ENCODE measurements at places on chromosomes 5 and 9. TPM values are rescaled to one million over a fixed set of nuclear protein-coding genes. Genes with fewer than 3 reads are reported as not detected.

- no peak for DNase-seq
- H3K27me3 ChIP-seq = no peaks in the 10 kb centered on the region
- no peak overlapping the region for H3K27ac ChIP-seq
Observed at GRCh38 chr9:6355728-6356127, 27.6 kb downstream of the TPD52L3 start.

GRCh38 chr5:160087199-160087598 lies 32.1 kb downstream of the PWWP2A start:
- no peaks in the 10 kb centered on the region for H3K36me3 ChIP-seq
- H3K27me3 ChIP-seq = no peaks in the 10 kb centered on the region
- H3K4me1 ChIP-seq = no peaks in the 10 kb centered on the region
- DNase-seq = no peak
- no peak overlapping the region for H3K4me3 ChIP-seq

- H3K27ac ChIP-seq = no peak overlapping the region
- no peak overlapping the region for H3K4me3 ChIP-seq
- H3K27me3 ChIP-seq = no peaks in the 10 kb centered on the region
- no peaks in the 10 kb centered on the region for H3K36me3 ChIP-seq
Observed at GRCh38 chr9:98101868-98102273, 17.2 kb downstream of the TRIM14 start.

GRCh38 chr9:94110821-94111252 lies 26.6 kb downstream of the PTPDC1 start:
- no peaks in the 10 kb centered on the region for H3K27me3 ChIP-seq
- H3K36me3 ChIP-seq = no peaks in the 10 kb centered on the region
- DNase-seq = no peak
- H3K27ac ChIP-seq = no peak overlapping the region

- H3K27ac ChIP-seq = no peak overlapping the region
- no peaks in the 10 kb centered on the region for H3K4me1 ChIP-seq
- no peak for DNase-seq
- no peaks in the 10 kb centered on the region for H3K27me3 ChIP-seq
- no peaks in the 10 kb centered on the region for H3K36me3 ChIP-seq
Observed at GRCh38 chr5:125603321-125603720, 819.9 kb upstream of the GRAMD2B start.

DNA sequence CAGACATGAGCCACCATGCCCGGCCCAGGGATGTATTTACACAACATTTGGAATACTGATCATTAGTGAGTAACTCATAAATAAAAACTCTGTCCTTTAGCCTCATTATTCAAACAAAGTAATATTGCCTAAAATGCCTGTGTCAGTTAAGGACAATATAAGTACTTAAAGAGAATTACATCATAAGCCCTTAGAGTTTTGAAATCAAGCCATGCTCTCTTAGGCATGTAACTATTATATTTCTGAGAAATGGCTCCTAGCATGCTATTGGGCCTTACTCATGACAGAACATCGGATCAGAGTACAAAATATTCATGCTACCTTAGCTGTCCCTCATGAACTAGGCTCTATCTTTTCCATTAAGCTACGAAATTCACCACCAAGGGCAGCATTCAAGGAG lies 309.3 kb downstream of the CHSY3 start:
- DNase-seq = no peak
- H3K4me1 ChIP-seq = no peaks in the 10 kb centered on the region
- H3K4me3 ChIP-seq = no peak overlapping the region

DNA sequence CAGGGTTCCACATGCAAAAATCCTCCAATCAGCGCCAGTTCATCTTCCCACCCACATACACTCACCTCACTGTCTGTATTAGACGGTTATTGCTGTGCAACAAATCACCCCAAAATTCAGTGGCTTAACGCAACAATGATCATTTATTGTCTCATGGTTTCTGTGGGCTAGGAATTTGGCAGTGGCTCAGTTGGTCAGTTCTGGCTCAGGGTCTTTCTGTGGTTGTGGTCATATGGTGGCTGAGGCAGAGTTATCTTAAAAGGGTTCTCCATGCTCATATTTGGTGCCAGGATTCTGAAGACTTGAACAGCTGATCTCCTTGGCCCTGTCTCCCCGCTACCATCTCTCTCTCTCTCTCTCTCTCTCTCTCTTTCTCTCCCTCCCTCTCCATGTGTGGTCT lies 12.9 kb downstream of the ZNF618 start:
- no peaks in the 10 kb centered on the region for H3K27me3 ChIP-seq
- H3K27ac ChIP-seq = peak overlapping the region; percentile 36
- DNase-seq = no peak

- H3K36me3 ChIP-seq = no peaks in the 10 kb centered on the region
- no peaks in the 10 kb centered on the region for H3K27me3 ChIP-seq
- no peaks in the 10 kb centered on the region for H3K4me1 ChIP-seq
- no peak overlapping the region for H3K4me3 ChIP-seq
Observed at GRCh38 chr9:82934949-82935348, 128.0 kb downstream of the RASEF start.

DNA sequence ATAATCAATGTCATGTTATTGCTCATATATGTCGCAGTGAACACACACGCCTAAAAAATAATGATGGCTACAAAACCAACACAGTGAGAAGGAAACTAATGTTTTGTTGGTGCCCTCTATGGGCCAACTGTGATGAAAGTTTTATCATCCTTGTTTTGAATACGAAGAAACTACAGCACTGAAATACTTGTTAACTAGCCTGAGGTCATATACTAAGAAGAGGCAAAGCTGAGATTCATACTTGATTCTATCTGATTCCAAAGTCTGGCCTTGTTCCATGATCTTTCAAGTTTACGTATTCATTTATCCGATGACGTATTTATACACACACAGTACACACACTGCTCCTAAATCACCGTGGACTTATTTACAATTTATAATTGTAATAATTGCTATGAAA lies 16.1 kb upstream of the DRD1 start:
- no peaks in the 10 kb centered on the region for H3K4me1 ChIP-seq
- no peaks in the 10 kb centered on the region for H3K27me3 ChIP-seq
- no peaks in the 10 kb centered on the region for H3K36me3 ChIP-seq
- DNase-seq = no peak

DNA sequence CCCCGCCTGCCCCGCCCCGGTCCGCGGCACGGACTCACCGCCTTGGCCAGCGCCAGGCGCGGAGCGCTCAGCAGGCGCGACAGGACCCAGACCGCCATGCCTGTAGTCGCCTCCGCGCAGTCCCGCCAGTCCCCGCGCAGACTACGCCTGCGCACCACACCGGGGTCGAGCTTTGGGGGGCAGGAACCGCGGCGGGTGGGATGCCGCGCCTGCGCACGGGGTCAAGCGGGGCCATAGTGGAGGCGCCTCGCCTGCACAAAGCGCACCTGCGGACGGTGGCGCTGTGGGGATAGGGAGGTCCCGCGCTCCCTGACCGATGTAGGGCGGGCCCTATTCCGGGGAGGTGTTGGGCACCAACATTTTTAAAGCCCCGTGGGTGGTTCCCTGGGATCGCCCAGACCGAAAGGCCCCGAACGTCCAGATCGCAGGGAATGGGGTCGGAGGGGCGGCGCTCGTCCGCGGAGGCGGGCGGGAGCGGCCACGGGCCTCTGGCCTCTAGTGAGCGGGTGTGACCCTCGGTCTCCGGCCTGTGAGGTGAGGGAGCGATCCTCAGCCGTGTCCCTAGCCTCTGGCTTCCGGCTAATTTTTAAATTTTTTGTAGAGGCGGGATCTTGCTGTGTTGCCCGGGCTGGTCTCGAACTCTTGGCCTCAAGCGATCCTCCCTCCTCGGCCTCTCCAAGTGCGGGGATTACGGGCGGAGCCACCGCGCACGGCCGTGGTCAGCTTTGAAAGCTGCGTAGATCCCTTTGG lies 70.8 kb upstream of the LPCAT1 start:
- no peaks in the 10 kb centered on the region for H3K27me3 ChIP-seq
- H3K4me1 ChIP-seq = no peaks in the 10 kb centered on the region
- H3K36me3 ChIP-seq = no peaks in the 10 kb centered on the region
- DNase-seq = peak; percentile 65
- H3K27ac ChIP-seq = peak overlapping the region; percentile 87
- peak overlapping the region; percentile 41 for H3K4me3 ChIP-seq

- peaks cover 8% of the 10 kb centered on the region for H3K36me3 ChIP-seq
- H3K4me3 ChIP-seq = no peak overlapping the region
- H3K27me3 ChIP-seq = no peaks in the 10 kb centered on the region
- H3K4me1 ChIP-seq = no peaks in the 10 kb centered on the region
- no peak for DNase-seq
Observed at GRCh38 chr9:129069862-129070641, 10.9 kb upstream of the DOLPP1 start.

DNA sequence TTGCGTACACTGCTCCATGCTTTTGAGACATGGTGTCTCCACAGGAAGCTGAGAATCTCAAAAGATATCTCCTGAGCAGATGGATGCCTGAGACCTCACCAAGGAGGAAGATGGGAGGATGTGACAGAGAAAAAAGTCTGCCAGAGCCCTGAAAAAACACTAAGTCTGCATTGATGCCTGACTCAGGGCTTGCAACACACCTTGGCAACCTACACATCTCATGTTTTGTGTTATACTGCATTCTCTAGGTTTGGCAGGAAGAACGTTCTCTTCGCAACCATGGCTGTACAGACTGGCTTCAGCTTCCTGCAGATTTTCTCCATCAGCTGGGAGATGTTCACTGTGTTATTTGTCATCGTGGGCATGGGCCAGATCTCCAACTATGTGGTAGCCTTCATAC lies 19.2 kb downstream of the SLC22A4 start:
- no peaks in the 10 kb centered on the region for H3K36me3 ChIP-seq
- no peaks in the 10 kb centered on the region for H3K27me3 ChIP-seq
- no peak overlapping the region for H3K4me3 ChIP-seq
- peak overlapping the region; percentile 6 for H3K27ac ChIP-seq
- DNase-seq = no peak

GRCh38 chr9:72203205-72203803 lies 54.1 kb downstream of the GDA start:
- DNase-seq = no peak
- H3K27ac ChIP-seq = no peak overlapping the region
- H3K4me1 ChIP-seq = no peaks in the 10 kb centered on the region
- H3K27me3 ChIP-seq = no peaks in the 10 kb centered on the region
- no peaks in the 10 kb centered on the region for H3K36me3 ChIP-seq

GRCh38 chr9:82572146-82572545 lies 490.8 kb downstream of the RASEF start:
- no peak for DNase-seq
- H3K27me3 ChIP-seq = no peaks in the 10 kb centered on the region
- no peaks in the 10 kb centered on the region for H3K36me3 ChIP-seq
- no peak overlapping the region for H3K4me3 ChIP-seq

The PLPP1 gene
- 237 TPM for total RNA-seq

The ELAVL2 gene
- total RNA-seq = 0.66 TPM

The LVRN gene
- total RNA-seq = 2.6 TPM

The DMGDH gene
- total RNA-seq = 2.9 TPM

The RNF180 gene
- 16.2 TPM for total RNA-seq

The MSMP gene
- total RNA-seq = not detected

The ITGA2 gene
- 33.7 TPM for total RNA-seq
